Diencephalon (tissue), 1 donor: ENCODE measurements at places on chromosomes 7 and 10. TPM values are rescaled to one million over a fixed set of nuclear protein-coding genes. Genes with fewer than 3 reads are reported as not detected.

ZNF488 gene
- total RNA-seq, result 1.6 TPM

SFMBT2 gene
- 33.7 TPM for total RNA-seq

VIPR2 gene
- 2.8 TPM for total RNA-seq

OR9A2 gene
- 0.69 TPM for total RNA-seq

ZNHIT1 gene
- total RNA-seq, result 57.9 TPM

GSTO2 gene
- 6.7 TPM for total RNA-seq

CASP2 gene
- total RNA-seq, result 12.5 TPM

PIP gene
- total RNA-seq, result not detected

SPAM1 gene
- total RNA-seq, result not detected

SPDYE8 gene
- total RNA-seq, result 0.46 TPM

HTR7 gene
- total RNA-seq, result 14.1 TPM

PHF14 gene
- total RNA-seq, result 173 TPM

ZNF107 gene
- total RNA-seq, result 15.2 TPM

ANKRD30A gene
- total RNA-seq, result not detected

NUTM2E gene
- total RNA-seq, result 0.46 TPM

AS3MT gene
- total RNA-seq, result 11.1 TPM

COL1A2 gene
- total RNA-seq, result 116 TPM

MAGI2 gene
- total RNA-seq, result 118 TPM

GPRIN2 gene
- total RNA-seq, result 31.8 TPM

PNLIP gene
- not detected for total RNA-seq

NSMCE4A gene
- 35.1 TPM for total RNA-seq

RBP3 gene
- total RNA-seq, result not detected

PROSER2 gene
- total RNA-seq, result 0.92 TPM

PGAM2 gene
- 16.4 TPM for total RNA-seq

DYNC1I1 gene
- 51.2 TPM for total RNA-seq

MMP21 gene
- total RNA-seq, result 0.46 TPM

FAM241B gene
- 33.4 TPM for total RNA-seq

ELN gene
- total RNA-seq, result 33.2 TPM

ATP6V0E2 gene
- total RNA-seq, result 211 TPM

ABCB1 gene
- total RNA-seq, result 12.2 TPM

CPVL gene
- 14.1 TPM for total RNA-seq

BAIAP2L1 gene
- 1.6 TPM for total RNA-seq

VAX1 gene
- total RNA-seq, result 4.6 TPM

EGFR gene
- total RNA-seq, result 24.0 TPM

GPR15LG gene
- total RNA-seq, result not detected

AKR1C4 gene
- not detected for total RNA-seq

NEUROD6 gene
- total RNA-seq, result 4.2 TPM

FANK1 gene
- total RNA-seq, result 11.3 TPM

NEUROG3 gene
- not detected for total RNA-seq

INHBA gene
- 12.7 TPM for total RNA-seq

TRIM73 gene
- total RNA-seq, result 4.4 TPM

CHST3 gene
- 12.2 TPM for total RNA-seq

NUDT13 gene
- 0.92 TPM for total RNA-seq

LEP gene
- total RNA-seq, result not detected

HTR5A gene
- 2.5 TPM for total RNA-seq

HOXA9 gene
- total RNA-seq, result not detected

FOXK1 gene
- total RNA-seq, result 37.8 TPM

ASB4 gene
- total RNA-seq, result 0.69 TPM

PITX3 gene
- 0.69 TPM for total RNA-seq

MPP7 gene
- 7.6 TPM for total RNA-seq

GIMAP4 gene
- 10.8 TPM for total RNA-seq

CYP3A4 gene
- total RNA-seq, result not detected

ACBD7 gene
- total RNA-seq, result 54.2 TPM

GIMAP2 gene
- 6.7 TPM for total RNA-seq

ATOH7 gene
- total RNA-seq, result 0.69 TPM

NXPH1 gene
- total RNA-seq, result 94.6 TPM
